ENCODE measurements at places on chromosomes 11 and 22.

GRCh38 chr11:1852877-1853276 lies at the start of gene LSP1:
Gene LSP1, plus strand, starts transcription at chr11:1853084. Its CDS starts 61 bp downstream, at chr11:1853145.
- no peak for DNase-seq

- DNase-seq = no peak
Observed at GRCh38 chr11:38648604-38649003, 2050.6 kb upstream of the RAG2 start.

GRCh38 chr11:5809122-5809519 lies 397 bp downstream of the OR52N2 start:
- no peak for DNase-seq

DNA sequence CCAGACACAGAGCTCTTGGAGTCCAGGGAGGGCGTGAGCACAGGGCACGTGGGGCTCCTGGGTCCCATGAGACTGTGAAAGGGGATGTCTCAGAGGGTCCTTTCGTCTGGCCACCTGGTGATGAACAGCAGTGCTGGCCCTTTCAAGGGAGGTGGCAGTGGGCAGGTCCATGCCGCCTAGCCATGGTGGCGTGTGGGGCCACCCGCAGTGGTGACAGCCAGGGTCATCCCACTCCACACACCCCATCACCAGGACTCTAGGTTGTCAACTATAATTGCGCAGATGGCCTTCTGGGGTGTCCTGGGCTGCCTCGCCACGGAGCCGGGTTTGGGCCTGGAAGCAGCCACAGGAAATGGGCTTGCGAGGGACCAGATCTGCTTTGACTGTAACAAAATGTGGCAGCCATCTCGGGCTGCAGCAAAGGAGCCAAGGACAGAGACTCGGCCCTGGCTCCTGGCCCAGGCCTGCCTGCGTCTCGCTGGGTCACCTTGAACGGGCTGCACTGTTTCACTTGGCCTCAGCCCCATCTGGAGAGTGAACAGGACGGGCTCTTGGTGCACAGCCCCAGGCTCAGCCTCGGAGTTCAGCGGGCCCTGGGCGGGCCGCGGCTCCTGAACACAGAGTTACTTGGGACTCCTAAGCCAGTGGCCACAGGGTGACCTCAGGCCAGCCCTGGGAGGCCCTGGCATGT lies 1350.5 kb downstream of the BRD1 start:
- no peak for DNase-seq

- peak; percentile 51 for DNase-seq
Observed at GRCh38 chr11:120184946-120185705, 25.7 kb upstream of the OAF start.

DNA sequence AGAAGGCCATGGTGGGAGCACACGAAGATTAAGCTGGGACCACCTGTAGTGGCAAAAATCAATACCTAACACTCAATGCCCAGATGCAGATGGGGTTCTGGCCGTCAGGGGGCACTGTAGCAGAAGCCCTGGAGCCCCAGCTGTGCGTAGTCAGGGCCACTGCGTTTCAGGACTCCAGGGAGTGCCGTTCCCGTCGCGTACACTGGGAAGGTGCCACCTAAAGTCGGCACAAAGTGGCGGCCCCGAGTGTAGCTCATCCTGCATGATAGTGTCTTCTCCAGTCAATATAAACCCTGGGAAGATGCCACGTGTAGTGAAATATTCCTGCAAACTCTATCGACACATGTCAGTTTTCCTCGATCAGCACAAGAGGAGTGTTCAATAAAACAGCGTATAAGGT lies 123.8 kb upstream of the NTM start:
- no peak for DNase-seq

DNA sequence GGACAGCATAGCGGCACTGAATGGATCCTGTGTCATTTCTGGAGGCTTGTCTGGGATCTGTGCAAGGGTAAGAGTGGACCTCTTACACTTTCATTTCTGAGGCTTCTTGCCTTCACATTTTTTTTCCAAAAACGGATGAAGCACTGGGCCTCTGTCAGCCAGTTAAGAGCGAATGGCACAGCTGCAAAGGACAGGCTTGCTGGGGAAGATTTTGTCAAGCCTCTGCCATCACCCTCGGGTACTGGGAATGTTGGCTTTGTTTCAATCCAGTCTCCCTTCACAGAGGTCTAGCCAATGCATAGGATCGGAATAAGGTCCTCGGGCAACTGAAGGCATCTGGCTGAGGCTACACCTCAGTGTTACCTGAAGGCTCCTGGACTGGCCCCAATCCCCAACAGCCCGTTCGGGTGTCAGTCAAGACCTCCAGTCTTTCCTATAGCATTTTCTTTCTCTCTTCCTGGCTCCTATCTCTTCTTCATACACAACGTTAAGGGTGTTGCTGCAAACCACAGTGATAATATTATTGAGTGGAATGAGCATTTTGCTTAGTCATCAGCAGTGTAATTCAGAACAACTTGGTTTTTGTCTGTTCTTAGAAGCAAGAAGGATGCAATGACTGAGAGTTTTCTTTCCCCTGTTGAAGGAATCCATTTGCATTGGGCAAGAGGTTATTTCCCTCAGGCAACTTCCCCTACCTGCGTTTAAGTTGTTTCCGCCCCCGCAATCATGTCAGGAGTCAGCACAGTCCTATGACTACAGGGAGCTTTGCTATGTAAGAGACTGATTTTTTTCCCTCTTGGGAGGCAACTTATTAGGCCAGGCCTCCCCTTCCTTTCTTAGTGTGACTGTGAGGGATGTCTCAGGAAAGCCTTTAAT lies 22.8 kb downstream of the NPAT start:
- peak; percentile 65 for DNase-seq

- no peak for DNase-seq
Observed at GRCh38 chr22:48754611-48755058, 1073.0 kb downstream of the BRD1 start.

DNA sequence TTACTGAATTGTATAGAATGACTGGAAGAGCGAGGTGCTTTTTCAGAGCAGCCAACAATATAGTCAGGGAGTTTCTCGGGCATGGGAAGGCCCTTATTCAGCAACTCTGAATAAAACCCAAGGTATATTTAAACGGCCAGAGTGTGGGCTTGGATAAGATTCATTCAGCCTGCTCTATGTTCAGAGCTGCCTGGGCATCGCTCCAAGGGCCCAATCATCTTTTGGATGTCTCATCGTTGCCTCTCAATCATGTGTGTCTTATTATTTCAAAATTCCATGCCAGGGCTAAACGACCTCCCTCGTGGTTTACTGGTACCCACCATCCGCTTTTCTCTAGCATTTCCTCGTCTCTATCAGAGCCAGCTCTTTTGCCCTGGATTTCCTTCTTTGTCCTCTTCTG lies 19.5 kb upstream of the NTM start:
- DNase-seq = no peak

GRCh38 chr11:126695293-126695692 lies 305.3 kb downstream of the KIRREL3 start:
- DNase-seq = no peak

DNA sequence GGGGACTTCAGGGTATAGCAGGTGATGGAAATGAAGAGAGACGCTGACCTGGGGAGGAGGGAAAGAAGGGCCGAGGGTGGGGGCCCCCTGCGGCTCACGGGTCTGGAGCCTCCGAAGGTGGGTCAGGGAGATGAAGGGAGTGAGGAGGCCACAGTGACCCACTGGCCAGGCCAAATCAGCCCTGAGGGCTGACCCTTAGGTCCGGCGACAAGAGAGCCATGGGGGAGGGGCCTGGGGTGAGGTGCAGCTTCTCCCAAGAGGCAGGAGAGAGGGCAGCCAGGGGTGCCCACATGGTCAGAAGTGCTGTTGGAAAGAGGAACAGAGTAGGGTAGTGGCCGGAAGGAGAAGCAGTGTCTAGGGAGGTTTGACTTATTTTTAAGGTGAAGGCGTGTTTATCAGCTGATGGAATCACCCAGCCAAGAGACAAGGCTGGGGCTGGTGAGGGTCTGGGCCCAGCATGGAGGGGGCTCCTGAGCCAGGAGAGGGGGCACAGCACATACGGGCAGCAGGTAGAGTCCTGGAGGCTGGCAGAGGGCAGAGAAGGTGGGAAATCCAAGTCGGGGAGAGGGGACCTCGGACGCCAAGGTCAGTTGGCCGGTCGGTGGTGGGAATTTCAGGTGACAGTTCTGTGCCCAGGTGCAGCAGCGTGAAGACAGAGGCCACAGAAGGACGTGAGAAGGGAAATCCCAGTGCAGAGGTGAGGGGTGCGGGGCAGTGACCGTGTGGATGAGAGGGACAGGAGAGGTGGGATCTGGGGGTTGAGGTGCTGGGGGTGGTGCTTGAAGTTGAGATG lies 49.0 kb downstream of the LINC01488 start:
- no peak for DNase-seq

GRCh38 chr11:73426219-73426850 lies 50.1 kb downstream of the RELT start:
- no peak for DNase-seq

DNA sequence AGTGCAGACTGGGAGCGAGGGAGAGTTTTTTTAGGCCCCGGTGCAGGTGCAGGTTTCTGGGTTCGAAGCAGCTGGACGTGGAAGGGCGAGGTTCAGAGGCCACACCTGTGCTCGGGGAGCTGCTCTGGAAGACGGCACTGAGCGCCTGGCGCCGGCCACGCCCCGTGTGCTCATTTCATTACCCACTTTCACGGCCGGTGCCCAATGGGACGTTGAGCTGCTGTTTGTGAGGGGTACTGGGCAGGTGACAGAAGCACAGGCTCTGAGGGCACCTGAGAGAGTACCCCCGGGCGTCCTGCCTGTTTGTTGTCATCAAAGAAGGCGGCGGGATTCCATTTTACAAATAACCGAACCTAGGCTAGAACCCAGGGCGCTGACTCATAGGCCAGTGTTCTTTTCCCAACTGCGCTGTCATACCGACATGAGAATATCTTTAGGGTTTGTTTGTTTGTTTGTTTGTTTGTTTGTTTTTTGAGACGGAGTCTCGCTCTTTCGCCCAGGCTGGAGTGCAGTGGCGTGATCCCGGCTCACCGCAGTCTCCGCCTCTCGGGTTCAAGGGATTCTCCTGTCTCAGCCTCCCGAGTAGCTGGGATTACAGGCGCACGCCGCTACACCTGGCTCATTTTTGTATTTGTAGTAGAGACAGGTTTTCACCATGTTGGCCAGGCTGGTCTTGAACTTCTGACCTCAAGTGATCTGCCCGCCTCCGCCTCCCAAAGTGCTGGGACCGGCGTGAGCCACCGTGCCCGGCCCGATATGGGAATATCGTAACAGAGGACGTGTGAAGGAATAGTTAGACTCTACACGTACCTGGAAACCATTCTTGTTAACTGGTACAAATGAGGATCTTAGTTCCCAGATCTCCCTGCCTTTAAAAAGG lies 16.6 kb upstream of the SPTBN2 start:
- no peak for DNase-seq

GRCh38 chr11:30143098-30143705 lies 87.6 kb upstream of the FSHB start:
- DNase-seq = peak; percentile 55

GRCh38 chr11:70383664-70384565 lies 14.4 kb upstream of the CTTN start:
- DNase-seq = no peak

GRCh38 chr11:125376117-125376516 lies 119.9 kb downstream of the FEZ1 start:
- no peak for DNase-seq

DNA sequence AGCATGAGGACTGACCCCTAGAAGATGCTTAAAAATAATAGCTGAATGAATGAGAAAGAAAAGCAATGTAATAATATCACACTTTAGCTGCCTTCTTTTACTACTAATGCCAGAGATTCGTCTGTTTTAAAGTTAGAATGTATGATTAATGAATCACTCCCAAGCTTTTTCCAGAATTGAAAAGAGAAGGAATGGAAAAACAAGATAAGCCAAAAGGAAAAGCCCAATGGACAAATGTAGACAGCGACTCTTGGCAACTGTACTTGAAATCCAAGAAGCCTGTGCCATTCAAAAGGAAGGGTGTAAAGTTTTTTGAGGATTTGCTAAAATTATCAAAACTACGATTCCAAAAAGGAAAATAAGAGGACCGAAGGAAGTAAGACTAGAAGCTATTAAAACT lies 40.8 kb upstream of the PAMR1 start:
- no peak for DNase-seq

DNA sequence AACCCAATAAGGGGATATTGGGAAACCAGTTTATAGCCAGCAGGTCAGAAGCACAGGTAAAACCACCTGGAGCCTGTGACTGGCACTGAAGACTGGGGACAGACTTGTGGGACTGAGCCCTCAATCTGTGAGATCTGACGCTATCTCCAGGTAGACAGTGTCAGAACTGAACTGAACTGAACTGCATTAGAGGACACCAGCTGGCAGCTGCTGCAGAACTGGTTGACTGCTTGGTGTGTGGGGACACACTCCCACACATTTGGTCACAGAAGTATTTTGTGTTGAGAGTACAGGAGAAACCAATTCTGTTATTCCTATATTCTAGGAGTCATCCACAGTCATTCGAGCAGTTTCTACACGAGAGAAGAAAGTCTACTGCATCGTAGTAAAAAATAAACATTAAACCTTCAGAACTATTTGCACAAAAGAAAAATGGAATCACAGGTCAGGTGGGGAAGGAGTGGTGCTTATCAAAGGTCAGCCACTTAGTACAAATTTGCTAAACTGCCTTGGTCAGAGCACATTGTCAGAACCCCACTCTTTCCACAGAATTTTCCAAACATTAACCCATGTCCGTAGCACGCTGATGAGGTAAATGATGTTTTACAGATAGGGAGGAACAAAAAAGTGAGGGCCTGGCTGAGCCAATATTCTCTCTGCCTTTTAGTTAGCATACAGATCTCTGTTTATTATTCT lies 77.2 kb downstream of the SIK3 start:
- DNase-seq = no peak

Measured in cardiac fibroblast (primary cell).